IPS DF 6.9 (cell line): ENCODE measurements at places on chromosomes 11 and 22.

GRCh38 chr11:100637706-100638105 is 49.4 kb upstream of the ARHGAP42 start:
- DNase-seq: no peak

DNA sequence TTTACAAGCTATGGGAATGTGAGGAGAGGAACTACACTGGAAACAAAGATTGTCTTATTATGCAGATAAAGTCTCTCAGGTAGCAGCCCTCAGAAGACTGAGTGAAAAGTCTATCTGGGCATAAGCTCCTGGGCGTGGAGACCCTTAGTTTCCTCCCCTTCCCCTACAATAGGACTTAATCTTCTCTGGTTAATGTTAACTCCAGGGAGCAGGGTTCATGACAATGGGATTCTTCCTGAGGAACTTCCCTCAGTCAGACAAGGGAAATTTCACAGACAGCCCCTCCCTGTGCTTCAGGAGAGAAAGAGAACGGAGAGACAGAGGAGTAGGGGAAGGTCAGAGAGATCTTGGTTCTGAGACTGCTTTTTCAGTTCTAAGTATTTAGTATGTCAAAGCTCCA is 1428.6 kb downstream of the LRRC4C start:
- peak; percentile 66 for DNase-seq

GRCh38 chr22:37462436-37462835 is 23.7 kb downstream of the MFNG start:
- DNase-seq: no peak

DNA sequence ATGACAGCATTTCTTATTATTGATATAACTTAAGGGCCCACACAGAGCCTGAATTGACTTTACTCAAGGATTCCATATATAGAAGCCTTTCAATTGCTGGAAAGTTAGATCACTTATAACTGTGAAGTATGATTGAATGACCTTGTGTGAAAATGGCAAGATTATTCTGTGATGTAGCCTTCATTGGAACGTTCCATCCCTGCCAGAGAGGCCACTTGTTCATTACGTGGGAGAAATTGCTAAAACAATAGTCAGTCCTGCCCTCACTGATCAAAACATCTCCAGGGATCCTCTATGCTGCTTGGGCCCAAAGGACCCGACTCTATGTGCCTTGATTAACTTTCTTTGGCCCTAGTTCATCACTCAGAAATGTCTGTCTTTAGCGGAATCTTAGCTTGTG is 159.5 kb upstream of the BLID start:
- DNase-seq: no peak

DNA sequence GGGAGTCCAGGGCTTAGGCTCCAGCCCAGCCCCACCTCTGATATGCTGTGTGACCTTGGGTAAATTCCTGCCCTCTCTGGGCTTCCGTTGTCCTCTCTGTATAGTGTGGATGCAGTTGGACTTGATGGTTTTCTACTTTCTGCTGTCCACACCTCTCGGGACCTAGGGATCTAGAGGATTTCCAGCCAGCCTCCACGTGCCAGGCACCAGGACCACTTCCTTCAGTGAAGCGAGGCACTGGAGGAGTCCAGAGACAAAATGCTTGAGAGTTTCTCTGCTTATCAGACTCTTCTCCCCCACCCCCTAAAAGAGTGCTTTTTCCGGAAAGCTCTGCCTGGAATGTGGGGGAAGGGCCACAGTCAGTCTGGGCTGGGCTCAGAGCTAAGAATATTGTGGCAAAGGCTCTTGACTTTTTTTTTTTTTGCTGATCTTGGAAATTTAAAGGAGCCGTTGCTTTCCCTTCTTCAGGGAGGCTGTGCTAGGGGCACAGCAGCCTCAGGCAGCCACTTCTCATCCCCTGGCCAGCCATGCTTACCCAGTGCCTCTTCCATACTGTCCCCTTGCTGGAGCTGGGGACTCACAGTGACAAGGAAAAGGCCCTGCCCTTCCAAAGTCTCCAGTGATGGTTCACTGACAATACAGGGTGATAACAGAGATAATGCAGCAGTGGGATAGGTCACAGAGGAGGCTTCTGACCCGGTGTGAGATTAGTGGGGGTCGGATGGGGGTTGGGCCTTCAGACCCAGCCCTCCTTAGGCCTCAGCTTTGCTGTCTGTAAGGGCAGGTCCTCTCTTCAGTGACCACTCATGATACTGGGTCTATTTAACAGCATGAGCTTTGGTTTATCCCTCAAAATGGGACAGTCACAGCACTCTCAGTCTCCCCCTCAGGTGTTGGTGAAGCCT is 2.9 kb upstream of the SERPINH1 start:
- no peak for DNase-seq
